ENCODE measurements at places on chromosomes 7 and 10.
A peak's percentile ranks its signal among the peaks of the same experiment; 100 is the strongest.

GRCh38 chr7:67484244-67484751, 487.7 kb downstream of the TYW1 start:
- peak; percentile 6 for DNase-seq

DNA sequence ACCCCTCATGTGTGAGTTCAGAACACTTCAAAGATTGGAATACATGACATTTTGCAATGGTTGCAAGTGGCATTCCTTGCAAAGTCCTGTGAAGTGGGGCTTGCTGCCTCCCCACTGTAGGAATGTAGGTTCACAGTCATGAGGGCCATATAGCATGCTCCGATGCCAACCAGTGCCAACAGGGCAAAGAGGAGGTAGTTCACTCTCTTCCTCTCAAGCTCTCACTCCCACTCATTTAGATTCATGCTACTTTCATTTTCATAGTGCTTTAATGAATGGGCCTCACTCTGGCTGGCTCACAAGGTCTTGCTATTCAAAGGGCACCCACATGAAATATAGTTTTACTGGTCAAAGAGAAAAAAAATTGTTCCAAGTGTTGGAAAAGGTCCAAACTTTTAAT, 169.9 kb upstream of the AOAH start:
- no peak for DNase-seq

GRCh38 chr7:42770114-42770513, 141.8 kb downstream of the C7orf25 start:
- no peak for DNase-seq

- no peak for DNase-seq
These were observed 30.4 kb downstream of the DDC start for GRCh38 chr7:50534690-50535290.

DNA sequence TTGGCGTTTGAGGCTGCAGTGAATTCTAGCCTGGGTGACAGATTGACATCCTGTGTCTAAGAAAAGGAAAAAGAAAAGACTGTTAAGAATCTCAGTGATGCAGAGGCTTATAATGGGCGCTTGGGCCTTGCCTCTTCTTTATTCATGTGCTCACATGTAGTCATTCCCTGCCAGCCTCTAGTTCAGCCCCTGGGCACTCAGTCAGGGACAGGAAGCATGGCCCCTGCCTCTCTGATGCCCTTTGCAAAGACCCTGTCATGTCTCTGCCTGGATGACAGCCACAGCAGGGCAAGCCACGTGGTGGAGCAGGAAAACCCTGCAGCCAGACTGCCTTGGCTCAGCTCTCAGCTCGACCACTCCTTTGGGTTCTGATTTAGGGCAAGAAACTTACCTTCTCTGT, 368.9 kb downstream of the RPS24 start:
- DNase-seq: no peak

DNA sequence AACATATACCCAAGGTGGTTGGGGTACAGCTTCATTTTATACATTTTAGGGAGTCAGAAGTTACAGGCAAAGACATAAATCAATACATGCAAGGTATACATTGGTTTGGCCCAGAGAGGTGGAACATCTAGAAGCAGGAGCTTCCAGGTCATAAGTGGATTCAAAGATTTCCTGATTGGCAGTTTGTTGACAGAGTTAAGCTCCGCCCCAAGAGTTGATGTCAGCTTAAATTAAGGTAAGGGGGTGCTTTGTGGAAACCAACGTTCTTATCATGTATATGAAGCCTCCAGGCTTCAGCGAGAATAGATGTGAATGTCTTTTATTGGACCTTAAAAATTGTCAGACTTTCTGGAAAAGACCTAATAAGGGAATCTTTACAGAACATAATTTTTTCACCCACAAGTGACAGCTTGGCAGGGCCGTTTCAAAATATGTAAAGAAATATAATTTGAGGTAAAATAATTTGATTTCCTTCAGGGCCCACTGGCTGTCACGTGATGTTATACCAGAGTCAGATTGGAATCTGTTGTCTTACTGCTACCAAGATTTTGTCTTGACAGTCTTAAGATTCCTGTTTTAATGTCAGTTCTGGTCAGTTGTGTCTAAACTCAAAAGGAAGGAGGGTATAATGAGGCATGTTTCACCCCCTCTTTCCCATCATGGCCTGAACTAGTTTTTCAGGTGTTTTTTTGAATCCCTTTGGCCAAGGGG, 6.3 kb upstream of the PANK1 start:
- no peak for DNase-seq

Measured in GM06990 (cell line).